NCI-H2081 (cell line): ENCODE measurements at places on chromosomes 5 and 9.

DNA sequence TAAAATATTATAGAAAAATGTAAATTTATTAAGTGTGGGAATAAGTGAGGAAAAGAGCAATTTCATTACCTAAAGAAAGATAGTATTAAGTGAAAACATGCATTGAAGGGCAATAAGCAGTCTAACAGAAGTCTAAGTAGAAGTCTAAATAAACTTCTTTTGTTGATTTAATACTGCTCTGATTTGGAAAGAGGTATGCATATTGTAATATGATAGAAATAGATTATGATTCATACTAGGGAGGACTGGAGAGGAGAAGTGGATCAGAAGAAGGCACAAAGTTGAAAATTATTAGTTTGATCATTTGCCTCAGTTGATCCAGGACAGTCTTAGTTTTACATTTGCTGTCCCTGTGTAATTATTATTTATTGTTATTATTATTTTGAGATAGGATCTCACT, 6.6 kb upstream of the ERBIN start:
- no peak for DNase-seq

GRCh38 chr5:178332210-178332641, 99.6 kb upstream of the PHYKPL start:
- no peak for DNase-seq

DNA sequence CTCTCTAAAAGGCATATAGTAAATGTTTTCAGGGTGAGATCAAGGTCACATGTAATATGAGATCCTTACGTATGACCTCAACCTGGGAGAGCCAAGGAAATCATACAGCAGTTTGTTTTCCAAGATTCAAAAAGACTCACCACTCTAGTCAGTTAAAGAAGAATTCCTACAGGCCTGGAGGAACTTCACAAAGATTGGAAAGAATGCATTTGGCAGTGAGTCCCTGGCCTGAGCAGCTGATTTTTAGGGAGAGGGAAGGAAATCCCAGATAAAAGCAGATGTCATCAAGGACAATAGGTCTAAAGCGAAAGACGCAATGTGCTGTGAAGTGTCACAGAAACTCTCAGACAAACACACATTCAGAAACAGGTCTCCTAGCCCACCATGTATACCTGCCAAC, 424.0 kb upstream of the ZNF462 start:
- no peak for DNase-seq

DNA sequence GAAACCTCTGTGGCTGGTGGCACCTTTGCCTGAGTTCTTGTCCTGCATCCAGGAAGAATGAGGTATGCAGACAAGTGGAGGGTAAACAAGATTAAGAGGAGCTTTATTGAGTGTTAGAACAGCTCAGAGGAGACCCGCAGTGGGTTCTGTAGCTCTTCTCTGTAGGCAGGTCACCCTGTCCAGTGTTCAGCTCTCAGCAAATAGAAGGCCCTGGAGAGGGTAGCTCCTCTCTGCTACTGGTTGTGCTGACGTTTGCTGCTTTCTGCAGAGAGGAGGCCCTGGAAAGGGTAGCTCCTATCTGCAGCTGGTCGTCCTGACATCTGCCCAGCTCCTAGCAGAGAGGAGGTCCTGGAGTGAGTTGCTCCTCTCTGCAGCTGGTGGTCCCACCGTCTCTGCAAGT, 96.8 kb upstream of the CCDC112 start:
- DNase-seq: no peak

DNA sequence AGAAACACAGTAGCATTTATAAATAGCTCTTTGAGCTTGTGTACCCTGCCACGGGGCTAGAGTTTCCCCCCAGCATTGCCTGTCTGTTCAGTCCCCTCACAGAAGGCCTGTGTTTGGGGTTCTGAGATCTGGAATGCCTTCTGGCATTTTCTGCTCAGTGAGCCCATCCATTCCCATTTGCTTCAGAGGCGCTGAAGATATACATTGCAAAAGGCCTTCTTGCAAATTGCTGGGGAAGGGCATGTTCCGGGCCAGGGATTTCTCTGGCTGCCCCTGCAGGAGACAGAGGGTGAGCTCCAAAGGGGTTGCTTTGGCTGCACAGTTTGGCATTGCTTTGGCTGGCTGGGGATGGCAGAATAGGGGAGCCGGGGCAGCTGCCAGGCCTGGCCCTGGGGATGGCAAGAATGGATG, 308.4 kb downstream of the MSX2 start:
- DNase-seq: no peak

DNA sequence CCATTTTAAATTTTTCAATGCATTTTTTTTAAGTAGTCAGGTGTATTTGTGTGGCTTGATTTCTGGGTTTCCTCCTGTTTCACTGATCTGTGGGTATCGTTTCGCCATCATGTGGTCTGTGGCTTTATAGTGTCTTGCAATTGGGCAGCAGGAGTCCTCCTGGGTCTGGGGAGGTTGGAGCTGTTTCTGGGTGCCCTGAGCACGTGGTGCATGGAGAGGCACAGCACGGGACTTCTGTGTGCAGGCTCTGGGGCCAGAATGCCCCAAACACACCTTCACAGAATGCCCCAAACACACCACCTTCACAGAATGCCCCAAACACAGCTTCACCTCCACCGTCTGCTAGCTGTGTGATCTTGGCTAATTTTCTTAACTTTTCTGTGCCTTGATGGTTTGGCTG, 82.6 kb upstream of the COL5A1 start:
- no peak for DNase-seq

DNA sequence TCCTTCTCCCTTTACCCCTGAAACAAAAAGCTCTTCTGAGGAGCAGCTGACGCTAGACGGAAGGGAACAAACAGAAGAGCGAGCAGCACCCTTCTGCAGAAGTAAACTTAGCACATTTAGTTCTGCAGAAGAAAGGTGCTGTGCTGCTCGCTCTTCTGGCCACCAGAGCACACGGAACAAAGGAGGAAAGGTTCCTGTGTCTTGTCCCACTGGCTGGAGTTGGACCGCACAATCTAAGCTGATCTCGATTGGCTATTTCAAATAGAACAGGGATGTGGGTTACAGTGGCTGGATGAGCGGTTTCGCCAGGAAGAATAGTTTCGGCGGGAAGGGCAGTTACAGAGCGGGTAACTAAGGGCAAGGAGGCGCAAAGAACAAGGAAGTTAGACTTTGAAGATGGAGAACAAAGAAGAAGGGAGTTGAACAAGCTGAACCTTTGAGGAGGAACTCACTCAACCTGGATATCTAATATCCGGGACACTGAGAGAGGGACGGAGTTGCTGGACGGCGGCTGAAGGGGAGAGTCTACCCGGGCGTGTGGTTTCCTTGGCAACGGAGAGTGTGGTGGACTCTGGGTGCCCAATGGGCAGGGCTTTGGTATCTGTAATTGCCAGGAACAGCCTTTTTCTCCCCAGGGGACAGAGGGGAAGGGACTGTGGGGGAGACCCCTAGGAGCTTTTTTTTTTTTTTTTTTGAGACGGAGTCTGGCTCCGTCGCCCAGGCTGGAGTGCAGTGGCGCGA, 7.1 kb downstream of the GTF3C5 start:
- no peak for DNase-seq

DNA sequence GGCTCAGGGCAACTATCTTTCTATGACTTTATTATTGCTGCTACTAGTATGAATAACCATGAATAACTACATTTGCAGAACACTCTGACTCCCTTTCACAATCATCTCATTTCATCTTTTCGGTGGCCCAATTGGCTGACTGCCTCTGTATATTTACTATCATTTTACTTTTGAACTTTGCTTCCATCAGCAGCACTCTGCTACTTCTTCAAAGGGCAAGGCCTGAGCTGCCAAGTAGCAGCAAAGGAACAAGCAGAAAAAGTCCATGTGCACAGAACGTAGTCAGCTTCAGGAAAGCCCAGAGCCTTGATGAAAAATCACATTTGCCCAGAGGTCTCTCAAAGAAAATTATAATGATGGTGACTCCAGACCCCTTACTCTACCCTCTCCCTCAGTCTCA, 214.5 kb upstream of the PUM3 start:
- DNase-seq: no peak

- DNase-seq: no peak
These were observed 1707.0 kb downstream of the EFNA5 start for GRCh38 chr5:105963696-105964255.

GRCh38 chr5:35683466-35683865, 65.8 kb downstream of the SPEF2 start:
- no peak for DNase-seq

GRCh38 chr5:107925200-107925599, 254.5 kb upstream of the EFNA5 start:
- no peak for DNase-seq

DNA sequence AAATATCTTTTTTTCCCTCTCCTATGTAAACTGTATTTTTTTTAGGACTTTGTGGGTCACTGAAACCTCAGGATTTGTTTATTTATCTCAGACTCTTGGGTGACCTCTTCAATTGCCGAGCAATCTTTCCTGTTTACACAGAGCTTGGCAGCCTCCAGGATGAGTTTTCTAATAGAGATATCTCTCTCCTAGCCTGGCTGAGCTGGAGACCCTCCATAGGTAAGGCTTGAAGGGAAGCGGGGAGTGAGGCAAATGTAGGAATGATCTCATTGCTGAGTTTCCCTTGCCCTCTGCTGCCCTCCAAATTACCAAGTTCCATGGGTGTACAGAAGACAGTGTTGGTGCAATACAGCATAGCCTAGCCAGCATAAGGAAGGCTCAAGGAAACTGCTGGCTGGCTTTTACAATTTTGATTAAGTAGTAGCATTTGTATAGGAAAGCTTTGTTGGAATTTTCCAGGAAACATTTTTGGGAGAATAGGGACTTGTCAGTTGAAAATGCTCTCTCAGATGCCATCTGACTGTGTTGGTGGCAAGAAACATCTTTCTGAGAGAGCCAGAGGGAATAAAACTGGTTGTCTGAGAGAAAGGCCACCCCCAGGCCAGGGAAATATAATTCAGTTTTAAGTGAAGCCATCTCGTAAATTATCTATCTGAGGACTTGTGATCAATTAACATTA, 116.0 kb downstream of the NMUR2 start:
- DNase-seq: no peak

DNA sequence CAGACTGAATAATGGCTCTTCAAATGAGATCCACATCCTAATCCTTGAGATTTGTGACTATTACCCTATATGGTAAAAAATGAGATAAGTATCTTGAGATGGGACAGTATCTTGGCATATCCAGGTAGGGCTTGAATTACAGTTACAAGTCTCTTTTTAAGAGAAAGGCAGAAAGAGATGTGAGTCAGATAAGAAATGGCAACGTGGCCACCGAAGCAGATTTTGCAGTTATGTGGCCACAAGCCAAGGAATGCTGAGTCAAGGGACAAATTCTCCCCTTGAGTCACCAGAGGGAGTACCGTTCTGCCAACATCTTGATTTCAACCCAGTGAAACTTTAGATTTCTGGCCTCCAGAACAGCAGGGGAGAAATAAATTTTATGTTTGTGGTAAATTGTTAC, 1983.0 kb upstream of the C9orf72 start:
- no peak for DNase-seq

- DNase-seq: no peak
These were observed 99.2 kb upstream of the TRIM32 start for GRCh38 chr9:116587919-116588318.

- peak; percentile 81 for DNase-seq
These were observed 1048.7 kb upstream of the NUDT12 start for GRCh38 chr5:104611135-104611767.

- no peak for DNase-seq
These were observed 78.6 kb downstream of the TLE1 start for GRCh38 chr9:81610740-81611107.

- no peak for DNase-seq
These were observed 6.9 kb upstream of the SLC27A4 start for GRCh38 chr9:128333451-128333869.

GRCh38 chr9:70506159-70506558, 91.7 kb upstream of the KLF9 start:
- no peak for DNase-seq

DNA sequence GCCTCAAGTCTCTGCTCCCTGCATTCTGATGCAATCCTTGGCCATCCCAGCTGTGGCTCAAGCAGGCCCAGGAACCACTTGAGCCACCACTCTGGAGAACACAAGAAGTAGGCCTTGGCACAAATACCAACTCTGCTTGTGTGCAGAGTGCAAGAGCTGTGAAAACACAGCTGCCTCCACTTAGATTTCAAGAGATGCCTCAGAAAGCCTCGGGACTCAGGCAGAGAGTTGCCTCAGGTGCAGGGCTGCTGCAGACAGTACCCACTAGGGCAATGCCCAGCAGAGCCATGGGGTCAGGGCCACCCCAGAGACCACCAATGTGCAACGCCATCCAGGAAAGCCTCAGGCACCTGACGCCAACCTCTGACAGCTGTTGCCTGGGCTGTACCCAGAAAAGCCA, 82.4 kb downstream of the FREM1 start:
- no peak for DNase-seq
